ENCODE measurements at places on chromosomes 11 and 22. TPM values are rescaled to one million over a fixed set of nuclear protein-coding genes. Genes with fewer than 3 reads are reported as not detected.

- no peak for DNase-seq
These were observed 144.8 kb downstream of the WNT7B start for GRCh38 chr22:45832180-45832579.

DNA sequence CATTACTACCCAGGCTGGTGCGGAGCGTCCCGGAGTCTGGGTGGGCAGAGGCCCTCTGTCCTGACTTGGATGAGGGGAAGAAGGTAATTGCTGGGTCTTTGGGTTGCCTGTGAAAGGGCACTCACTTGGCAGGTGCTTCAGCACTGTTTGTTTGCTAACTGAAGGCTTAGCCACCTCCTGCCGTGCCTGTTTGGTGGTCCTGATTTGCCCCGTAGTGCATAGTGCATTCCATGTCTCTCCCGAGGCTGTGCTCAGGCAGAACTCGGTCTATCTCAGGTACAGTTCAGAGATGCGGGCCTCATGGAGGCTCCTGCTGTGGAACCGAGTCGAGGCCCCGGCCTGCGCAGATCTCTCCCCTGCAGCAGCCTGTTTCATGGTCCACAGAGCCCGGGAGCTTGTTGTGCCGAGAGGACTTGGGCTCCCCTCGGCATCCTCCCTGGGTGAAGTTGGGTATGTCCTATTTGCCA lies 146.2 kb downstream of the TBC1D22A start:
- DNase-seq, result no peak

DNA sequence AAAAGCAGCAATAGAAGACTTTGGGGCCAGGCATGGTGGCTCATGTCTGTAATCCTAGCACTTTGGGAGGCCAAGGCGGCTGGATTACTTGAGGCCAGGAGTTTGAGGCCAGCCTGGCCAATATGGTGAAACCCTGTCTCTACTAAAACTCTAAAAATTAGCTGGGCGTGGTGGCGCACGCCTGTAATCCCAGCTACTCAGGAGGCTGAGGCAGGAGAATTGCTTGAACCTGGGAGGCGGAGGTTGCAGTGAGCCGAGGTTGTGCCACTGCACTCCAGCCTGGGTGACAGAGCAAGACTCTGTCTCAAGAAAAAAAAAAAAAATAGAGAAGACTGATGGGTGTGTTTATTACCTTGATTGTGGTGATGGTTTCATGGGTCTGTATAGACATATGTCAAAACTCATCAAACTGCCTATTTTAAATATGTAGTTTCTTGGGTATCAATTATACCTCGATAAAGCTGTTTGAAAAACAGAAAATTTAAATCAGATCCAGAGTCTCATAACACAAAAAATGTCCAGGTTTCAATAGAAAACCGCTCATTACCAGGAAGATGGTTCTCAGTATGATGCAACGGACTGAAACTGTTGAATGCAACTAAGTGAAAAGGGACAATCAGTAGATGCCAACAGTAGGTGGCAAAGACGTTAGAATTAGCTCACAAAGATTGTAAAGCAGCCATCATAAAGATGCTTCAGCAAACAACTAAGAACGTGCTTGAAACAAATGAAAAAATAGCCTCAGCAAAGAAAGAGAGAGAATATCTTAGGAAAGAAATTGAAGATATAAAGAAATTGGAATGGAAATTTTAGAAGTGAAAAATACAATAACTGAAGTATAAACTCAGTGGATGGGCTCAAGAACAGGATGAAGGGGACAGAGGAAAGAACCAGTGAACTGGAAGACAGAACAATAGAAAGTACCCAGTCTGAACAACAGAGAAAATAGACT lies 33.1 kb upstream of the SEPTIN5 start:
- no peak for DNase-seq

DNA sequence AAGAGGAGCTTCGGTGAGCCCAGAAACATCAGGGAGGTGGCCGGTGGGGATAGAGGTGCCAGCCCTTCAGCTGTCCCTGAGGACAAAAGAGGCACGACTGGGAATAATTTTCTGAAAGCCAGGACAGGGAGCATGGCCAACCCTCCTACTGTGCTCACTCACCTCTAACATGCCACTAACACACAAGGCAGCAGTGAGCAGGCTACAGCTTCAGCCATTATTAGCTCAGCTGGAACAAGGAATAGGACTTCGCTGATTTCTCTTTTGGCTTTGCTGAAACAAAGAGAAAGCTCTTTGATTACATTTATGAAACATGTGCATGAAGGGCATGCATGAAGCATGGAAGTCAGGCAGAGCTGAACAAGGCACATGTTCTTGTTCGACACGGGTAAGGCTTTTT lies 12.1 kb upstream of the OR10A5 start:
- no peak for DNase-seq

The FERMT3 gene
- 14.0 TPM for total RNA-seq
